ENCODE measurements at places on chromosomes 5 and 9.
A peak's percentile ranks its signal among the peaks of the same experiment; 100 is the strongest.

DNA sequence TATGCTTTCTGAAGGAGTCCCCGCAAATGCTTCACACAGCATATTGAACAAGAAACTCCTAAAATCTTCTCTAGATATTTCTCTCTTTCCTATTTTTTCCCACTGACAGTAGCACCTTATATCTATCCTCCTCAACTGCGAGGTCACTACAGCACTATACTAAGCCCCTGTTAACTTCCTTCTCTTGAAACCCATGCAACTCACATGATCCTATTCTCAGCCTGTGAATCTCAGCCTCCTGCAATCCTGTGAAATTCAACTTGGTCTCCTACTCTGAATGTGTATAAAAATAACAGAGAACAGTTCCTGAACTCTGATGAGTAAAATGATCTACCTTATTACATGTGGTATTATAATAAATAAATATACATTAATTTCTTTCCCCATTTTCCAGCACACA, 6.1 kb upstream of the PLGRKT start:
- no peak overlapping the region for H3K27ac ChIP-seq
- H3K4me1 ChIP-seq = peaks cover 2% of the 10 kb centered on the region
- H3K27me3 ChIP-seq = peaks cover 20% of the 10 kb centered on the region
- H3K36me3 ChIP-seq = no peaks in the 10 kb centered on the region
- no peak for DNase-seq

GRCh38 chr9:130607640-130608420, 28.5 kb downstream of the FUBP3 start:
- peaks cover 35% of the 10 kb centered on the region for H3K4me1 ChIP-seq
- peaks cover 47% of the 10 kb centered on the region for H3K36me3 ChIP-seq
- H3K27me3 ChIP-seq = peaks cover 3% of the 10 kb centered on the region
- H3K27ac ChIP-seq = no peak overlapping the region
- H3K4me3 ChIP-seq = no peak overlapping the region
- DNase-seq = no peak

GRCh38 chr5:64742821-64743220, 25.7 kb downstream of the SREK1IP1 start:
- no peaks in the 10 kb centered on the region for H3K4me1 ChIP-seq
- no peak overlapping the region for H3K27ac ChIP-seq
- no peaks in the 10 kb centered on the region for H3K27me3 ChIP-seq
- no peak overlapping the region for H3K4me3 ChIP-seq
- peaks cover 24% of the 10 kb centered on the region for H3K36me3 ChIP-seq

- no peaks in the 10 kb centered on the region for H3K36me3 ChIP-seq
- H3K4me1 ChIP-seq = no peaks in the 10 kb centered on the region
- H3K27me3 ChIP-seq = peaks cover 46% of the 10 kb centered on the region
- H3K27ac ChIP-seq = no peak overlapping the region
- H3K4me3 ChIP-seq = peak overlapping the region; percentile 64
- DNase-seq = no peak
These were observed 1.5 kb downstream of the SPOCK1 start for GRCh38 chr5:137497396-137498290.

GRCh38 chr9:26856413-26857032, 36.1 kb downstream of the CAAP1 start:
- H3K36me3 ChIP-seq = peaks cover 48% of the 10 kb centered on the region
- peaks cover 2% of the 10 kb centered on the region for H3K27me3 ChIP-seq
- H3K4me1 ChIP-seq = no peaks in the 10 kb centered on the region

DNA sequence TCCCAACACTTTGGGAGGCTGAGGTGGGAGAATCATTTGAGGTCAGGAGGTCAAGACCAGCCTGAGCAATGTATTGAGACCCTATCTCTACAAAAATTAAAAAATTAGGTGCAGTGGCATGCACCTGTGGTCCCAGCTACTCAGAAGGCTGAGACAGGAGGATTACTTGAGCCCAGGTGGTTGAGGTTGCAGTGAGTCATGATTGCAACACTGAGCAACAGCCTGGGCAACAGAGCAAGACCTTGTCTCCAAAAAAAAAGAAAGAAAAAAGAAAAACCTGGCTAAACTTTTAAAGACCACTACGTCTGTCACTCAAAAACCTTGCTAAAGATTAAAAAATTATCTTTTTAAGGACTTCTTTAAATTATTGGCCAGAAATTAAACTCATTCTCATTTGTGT, 59.8 kb upstream of the ABCA1 start:
- H3K27me3 ChIP-seq = no peaks in the 10 kb centered on the region
- H3K36me3 ChIP-seq = no peaks in the 10 kb centered on the region

GRCh38 chr5:76602094-76602726, 21.0 kb downstream of the F2RL2 start:
- peaks cover 12% of the 10 kb centered on the region for H3K4me1 ChIP-seq
- H3K36me3 ChIP-seq = peaks cover 27% of the 10 kb centered on the region
- no peak overlapping the region for H3K27ac ChIP-seq
- no peak overlapping the region for H3K4me3 ChIP-seq

DNA sequence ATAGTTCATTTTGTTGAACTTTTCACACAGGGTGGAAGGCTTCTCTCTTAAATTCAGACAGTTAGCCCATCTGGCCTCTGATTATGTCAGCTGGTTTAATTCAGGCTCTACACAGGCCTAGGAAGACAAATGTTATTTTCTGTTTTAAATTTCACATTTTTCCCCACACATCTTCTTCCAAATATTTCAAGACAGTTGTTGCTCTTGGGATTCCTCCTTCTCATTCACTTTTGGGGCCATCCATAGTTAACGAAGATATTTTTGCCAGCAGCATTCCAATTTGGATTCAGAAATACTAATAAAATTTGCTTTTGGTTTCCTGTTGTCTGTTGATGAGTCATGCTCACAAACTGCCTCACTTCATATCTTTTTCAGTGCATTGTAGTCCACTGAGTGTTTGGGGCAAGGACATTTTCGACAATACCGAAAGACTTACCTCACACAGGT, 475.4 kb downstream of the DMAC1 start:
- H3K27ac ChIP-seq = no peak overlapping the region
- peaks cover 7% of the 10 kb centered on the region for H3K36me3 ChIP-seq
- H3K4me1 ChIP-seq = peaks cover 7% of the 10 kb centered on the region
- no peak overlapping the region for H3K4me3 ChIP-seq
- DNase-seq = no peak

GRCh38 chr5:79516986-79517385, 3.1 kb upstream of the HOMER1 start:
- H3K4me3 ChIP-seq = peak overlapping the region; percentile 35
- H3K27me3 ChIP-seq = no peaks in the 10 kb centered on the region
- H3K36me3 ChIP-seq = no peaks in the 10 kb centered on the region
- no peak for DNase-seq
- H3K27ac ChIP-seq = no peak overlapping the region

DNA sequence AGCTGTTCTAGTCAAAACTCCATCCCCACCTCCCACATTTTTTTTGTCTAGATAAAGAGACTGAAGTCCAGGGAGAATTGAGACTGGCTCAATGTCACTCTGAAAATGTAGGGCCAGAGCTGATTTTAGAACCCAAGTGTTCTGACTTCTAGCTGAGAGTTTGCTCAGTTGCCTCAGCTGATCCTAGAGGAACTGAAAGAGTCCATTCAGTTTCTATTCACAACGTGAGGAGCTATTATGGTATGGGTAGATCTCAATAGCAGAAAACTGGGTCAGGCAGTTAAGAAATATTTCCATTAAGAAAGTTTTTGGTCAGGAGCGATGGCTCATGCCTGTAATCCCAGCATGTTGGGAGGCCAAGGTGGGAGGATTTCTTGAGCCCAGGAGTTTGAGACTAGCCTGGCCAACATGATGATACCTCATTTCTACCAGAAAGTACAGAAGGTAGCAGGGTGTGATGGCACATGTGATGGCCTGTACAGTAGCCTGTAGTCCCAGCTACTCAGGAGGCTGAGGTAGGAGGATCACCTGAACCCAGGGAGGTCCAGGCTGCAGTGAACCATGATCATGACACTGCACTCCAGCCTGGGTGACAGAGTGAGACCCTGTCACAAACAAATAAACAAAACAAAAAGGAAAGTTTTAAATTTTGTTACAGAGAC, 61.7 kb downstream of the GLRA1 start:
- H3K36me3 ChIP-seq = no peaks in the 10 kb centered on the region
- H3K4me1 ChIP-seq = no peaks in the 10 kb centered on the region
- DNase-seq = no peak

- no peak overlapping the region for H3K27ac ChIP-seq
- no peak overlapping the region for H3K4me3 ChIP-seq
- no peaks in the 10 kb centered on the region for H3K4me1 ChIP-seq
- H3K27me3 ChIP-seq = peaks cover 46% of the 10 kb centered on the region
These were observed 217.2 kb upstream of the WWC1 start for GRCh38 chr5:168073991-168074800.

- no peak overlapping the region for H3K27ac ChIP-seq
- no peaks in the 10 kb centered on the region for H3K4me1 ChIP-seq
- no peaks in the 10 kb centered on the region for H3K36me3 ChIP-seq
- no peaks in the 10 kb centered on the region for H3K27me3 ChIP-seq
- no peak for DNase-seq
These were observed 1774.7 kb upstream of the ACO1 start for GRCh38 chr9:30609713-30610112.

DNA sequence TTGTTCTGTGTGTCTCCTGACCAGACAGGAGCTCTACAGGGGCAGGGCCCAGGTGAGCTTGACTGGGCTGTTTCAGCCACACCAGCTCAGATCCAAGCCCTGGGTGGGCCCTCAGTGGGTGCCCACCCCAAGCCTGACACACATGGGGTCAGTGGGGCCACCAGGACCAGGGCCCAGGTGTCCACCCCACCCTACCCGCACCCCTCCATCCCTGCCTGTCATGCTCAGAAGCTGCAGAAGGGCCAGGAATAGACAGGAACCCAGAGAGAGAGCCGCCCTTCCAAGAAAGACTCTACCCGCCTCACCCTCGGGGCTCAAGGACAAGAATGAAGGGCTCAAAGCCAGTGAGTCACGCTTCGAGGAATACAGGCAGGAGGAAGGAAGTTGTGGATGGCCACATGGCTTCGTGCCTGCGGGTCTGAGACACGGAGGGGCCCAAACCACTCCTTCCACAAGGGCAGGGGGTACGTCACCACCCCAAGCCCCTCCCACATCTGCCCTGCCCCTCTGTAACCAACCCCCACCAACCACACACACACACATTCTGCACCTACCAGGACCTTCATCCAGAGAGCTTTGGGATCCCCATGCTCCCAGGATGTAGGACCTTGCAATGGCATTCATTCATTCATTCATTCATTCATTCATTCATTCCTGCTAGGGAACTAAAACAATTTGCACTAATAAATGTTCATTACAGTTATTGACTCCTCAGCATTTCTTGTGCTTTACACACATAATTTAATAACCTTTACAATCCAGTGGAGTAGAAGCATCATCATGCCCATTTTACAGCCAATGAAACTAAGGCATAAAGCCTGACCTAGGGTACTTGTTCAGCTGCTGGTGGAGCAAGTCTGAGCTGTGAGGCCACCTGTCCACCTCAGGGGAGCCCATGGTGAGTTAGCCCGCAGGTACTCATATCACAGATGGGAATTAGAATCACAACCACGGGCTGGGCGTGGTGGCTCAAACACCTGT, 55.9 kb upstream of the STXBP1 start:
- H3K27me3 ChIP-seq = peaks cover 3% of the 10 kb centered on the region
- peak overlapping the region; percentile 42 for H3K4me3 ChIP-seq
- peak overlapping the region; percentile 66 for H3K27ac ChIP-seq
- peaks cover 63% of the 10 kb centered on the region for H3K4me1 ChIP-seq
- H3K36me3 ChIP-seq = no peaks in the 10 kb centered on the region

GRCh38 chr9:82989929-82990328, 73.0 kb downstream of the RASEF start:
- peaks cover 11% of the 10 kb centered on the region for H3K27me3 ChIP-seq
- no peaks in the 10 kb centered on the region for H3K36me3 ChIP-seq
- no peak overlapping the region for H3K27ac ChIP-seq
- DNase-seq = no peak
- no peaks in the 10 kb centered on the region for H3K4me1 ChIP-seq

Measured in nephron progenitor cell (in vitro differentiated cells).